CD4-positive, alpha-beta T cell (primary cell): ENCODE measurements at places on chromosomes 7 and 10. TPM values are rescaled to one million over a fixed set of nuclear protein-coding genes. Genes with fewer than 3 reads are reported as not detected.

PDZD7 gene
- 1.7 TPM for total RNA-seq

TDRD1 gene
- not detected for total RNA-seq

CYP17A1 gene
- total RNA-seq: not detected

SLC29A3 gene
- total RNA-seq: 2.3 TPM

GIMAP4 gene
- 20.7 TPM for total RNA-seq

PCLO gene
- not detected for total RNA-seq

MYOZ1 gene
- total RNA-seq: not detected

PODXL gene
- 0.16 TPM for total RNA-seq
